ENCODE measurements at places on chromosomes 5 and 9.

GRCh38 chr5:54905942-54906537 is 79.4 kb downstream of the ESM1 start:
- peak; percentile 55 for DNase-seq

DNA sequence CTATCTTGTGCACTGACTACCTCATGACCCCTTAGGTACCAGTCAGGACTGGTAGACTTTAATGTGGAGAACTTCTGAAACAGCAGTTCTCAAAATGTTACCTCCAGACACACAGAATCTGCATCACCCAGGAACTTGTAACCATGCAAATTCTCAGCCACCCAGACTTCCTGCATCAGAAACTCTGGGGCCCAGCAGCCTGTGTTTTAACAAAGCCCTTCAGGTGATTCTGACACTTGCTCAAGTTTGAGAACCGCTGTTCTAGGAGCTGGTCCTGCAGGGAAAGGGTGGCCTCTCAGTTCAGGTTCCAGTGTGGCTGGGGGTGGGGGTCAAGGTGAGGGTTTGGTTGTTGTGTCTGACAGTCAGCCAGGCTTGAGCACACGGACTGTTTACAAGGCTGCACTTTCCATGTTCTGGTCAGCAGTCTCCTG is 28.4 kb downstream of the ZFP62 start:
- DNase-seq: no peak

- DNase-seq: no peak
Observed at GRCh38 chr5:199950-200645, 8.8 kb downstream of the LRRC14B start.

DNA sequence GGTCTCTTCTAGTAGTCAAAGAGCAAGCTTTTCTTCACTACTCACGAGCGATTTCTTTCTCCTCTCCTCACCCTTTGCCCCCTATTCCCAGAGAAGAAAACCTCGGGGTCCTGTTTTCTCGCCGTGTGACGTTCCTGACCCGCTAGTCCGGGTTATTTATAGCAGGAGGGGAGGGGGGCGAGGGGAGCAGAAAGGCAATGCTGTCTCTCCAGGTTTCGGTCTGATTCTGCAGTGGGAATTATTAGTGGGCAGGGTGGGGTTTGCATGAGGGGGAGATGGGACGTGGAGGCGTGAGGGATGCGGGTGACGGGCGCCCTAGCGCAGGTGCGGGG is 847 bp upstream of the GABRB2 start:
- no peak for DNase-seq

DNA sequence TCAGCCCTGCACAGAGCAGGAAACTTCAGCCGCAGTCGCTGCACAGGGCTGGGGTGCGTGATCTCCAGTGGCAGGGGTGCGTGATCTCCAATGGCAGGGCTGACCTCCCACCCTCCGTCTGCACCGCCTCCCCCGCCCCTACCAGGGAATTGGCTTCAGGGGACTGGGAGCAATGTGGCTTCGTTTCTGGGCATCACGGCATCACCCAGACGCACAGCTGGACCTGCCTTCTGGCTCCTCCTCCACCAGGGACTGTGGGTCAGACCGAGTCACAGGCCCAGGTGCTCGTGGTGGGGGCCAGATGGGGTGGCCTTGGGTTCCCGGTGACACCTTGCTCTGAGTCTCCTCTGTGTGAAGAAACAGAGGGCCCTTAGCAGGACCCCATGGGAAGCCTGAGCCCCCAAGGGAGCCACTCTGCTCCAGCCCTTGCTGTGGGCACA is 51.1 kb downstream of the AHRR start:
- DNase-seq: no peak

GRCh38 chr9:71446473-71447411 is 321.6 kb downstream of the CEMIP2 start:
- DNase-seq: peak; percentile 65

- no peak for DNase-seq
Observed at GRCh38 chr9:87443006-87443405, 54.7 kb upstream of the DAPK1 start.

DNA sequence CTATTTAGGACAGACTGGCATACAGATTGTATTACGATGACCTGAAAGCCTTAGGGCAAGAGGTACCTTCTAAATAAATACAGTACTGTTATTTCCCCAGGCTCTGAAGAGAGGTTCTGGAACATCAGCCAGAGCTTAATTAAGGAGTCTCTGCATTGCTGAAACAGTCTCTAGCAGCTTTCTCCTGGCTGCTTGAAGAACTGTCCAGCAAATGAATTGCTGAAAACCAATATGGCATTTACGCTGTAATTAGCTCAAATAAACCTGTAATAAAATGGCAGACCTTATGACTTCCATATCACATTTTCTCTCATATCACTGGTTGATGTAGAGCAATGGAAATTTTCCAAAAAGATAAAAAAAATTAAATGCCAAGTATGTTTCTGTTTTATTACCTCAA is 636.3 kb downstream of the GABRG2 start:
- DNase-seq: no peak

GRCh38 chr9:134963546-134963945 is 45.8 kb upstream of the FCN1 start:
- no peak for DNase-seq

DNA sequence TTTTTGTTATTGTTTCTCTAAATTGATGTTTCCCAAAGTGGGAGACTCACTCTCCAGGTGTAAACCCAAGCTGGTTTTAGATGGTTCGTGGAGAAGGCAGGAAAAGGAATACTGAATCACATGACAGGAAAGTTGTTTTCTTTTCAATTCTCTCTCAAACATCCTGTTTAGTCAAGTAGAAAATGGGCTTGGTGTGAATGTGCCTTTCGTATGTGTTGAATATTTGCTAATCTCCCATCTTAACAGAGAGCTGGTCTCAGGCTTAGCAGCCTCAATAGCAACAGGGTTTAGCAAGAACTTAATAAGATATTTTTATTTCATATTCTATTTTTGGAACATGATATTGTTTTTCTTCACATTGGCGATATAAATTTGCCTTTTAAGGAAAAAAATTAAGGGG is 119.7 kb downstream of the INSYN2B start:
- DNase-seq: no peak

DNA sequence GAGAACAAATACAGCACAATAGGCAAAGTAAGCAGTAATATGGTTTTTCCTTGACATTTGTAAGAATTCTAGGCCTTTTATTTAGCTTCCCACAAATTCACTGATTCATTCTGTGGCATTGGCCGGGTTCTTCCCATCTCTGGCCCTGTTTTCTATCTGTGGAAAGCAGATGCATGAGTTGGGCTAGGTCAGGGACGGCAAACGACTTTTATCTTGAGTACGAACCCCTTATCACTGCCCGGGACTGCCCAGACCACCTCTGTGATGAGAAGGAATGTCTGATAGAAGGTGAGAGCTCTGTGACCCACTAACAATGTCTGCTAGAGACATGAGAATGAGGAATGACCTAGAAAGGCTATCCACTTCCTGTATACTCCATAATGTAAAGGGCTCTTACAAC is 35.4 kb upstream of the ADAM19 start:
- DNase-seq: no peak

DNA sequence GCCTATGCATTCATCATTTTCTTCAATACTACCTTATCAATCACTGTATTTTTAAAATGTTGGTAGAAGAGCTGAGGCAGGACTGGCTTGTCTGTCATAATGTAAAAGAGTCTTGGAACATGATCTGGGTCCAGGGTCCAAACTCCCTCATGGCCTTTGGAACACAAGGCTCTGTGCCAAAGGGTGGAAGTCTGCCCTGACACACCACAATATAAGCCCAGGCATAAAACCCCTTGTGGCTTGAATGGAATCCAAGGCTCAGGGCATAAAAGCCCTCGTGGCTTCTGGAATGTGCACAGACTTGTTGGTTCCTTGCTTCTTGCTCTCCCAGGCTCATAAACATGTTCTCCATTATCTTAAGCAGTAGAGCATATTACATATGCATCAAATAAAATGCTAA is 48.0 kb downstream of the GABRB2 start:
- DNase-seq: no peak

DNA sequence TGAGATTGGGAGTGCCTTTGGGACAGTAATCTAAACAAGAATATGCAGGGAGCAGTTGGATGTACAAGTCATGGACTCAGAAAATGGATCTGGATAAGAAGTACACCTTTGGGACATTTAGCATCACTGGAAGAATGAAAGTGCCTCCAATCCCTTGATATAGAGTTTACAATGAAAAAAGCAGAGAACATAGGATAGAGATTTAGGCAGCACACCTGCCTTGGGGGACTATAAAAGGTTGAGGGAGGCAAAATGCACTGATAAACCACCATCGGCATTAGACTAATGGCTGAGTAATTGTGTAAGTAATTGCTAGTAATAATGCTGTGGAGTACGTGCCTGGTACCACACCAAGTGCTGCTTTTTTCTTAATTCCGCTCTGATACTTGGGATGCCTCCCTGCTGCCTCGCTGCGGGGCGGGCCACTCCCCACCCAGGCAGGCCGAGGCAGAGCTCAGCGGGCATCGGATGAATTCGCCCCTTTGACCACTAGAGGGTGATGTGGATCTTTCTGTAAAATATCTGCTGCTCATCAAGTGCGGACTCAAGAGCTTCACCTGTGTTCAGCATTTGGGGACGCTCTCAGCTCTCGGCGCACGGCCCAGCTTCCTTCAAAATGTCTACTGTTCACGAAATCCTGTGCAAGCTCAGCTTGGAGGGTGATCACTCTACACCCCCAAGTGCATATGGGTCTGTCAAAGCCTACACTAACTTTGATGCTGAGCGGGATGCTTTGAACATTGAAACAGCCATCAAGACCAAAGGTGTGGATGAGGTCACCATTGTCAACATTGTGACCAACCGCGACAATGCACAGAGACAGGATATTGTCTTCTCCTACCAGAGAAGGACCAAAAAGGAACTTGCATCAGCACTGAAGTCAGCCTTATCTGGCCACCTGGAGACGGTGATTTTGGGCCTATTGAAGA is 99.9 kb downstream of the ANKRD18B start:
- DNase-seq: peak; percentile 20

DNA sequence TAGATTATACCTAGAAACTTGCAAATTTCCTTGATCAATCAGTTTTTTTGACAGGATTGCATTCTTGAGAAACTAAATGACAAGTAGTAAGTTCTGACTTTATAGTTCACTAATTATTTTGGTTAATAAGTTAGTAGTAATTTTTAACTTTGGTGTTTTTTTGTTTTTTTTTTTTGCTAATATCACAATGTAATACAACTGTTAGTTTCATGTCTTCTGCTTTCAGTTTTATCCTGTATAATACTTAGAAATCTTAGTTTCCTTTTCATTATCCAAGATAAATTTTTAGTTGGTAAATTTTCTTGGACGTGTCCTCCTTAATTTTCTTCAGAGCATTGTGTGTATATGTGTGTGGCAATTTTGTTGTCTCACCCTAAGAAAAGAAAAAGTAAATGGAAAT is 57.8 kb downstream of the CWC27 start:
- no peak for DNase-seq

GRCh38 chr9:34505370-34506120 is 17.2 kb downstream of the ENHO start:
- no peak for DNase-seq

DNA sequence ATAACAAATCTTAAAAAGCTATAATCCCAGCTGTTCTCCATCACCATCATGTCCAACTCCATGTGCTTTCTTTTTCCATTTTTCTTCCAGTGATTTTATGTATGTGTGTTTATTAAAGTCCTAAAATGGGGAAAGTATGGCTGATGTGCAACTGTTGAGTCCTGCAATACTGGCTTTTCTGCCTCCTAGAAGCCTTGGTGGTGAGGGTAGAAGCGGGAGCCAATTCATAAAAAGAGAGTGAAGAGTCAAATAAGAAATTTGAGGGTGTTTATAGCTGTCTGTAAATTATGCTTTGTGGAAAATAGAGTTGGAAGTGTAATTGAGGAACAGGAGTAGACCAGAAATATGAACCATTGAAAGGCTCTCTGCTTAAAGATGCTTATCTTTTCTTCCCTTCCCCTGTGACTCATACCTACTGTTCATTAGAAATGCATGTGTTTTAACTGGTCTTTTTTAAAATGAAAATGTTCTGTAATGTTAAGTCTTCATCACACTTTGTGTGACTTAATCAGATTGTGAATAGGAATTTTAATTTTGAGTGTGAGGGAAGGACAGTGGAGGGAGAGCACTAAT is 80.1 kb downstream of the ZCCHC7 start:
- no peak for DNase-seq

DNA sequence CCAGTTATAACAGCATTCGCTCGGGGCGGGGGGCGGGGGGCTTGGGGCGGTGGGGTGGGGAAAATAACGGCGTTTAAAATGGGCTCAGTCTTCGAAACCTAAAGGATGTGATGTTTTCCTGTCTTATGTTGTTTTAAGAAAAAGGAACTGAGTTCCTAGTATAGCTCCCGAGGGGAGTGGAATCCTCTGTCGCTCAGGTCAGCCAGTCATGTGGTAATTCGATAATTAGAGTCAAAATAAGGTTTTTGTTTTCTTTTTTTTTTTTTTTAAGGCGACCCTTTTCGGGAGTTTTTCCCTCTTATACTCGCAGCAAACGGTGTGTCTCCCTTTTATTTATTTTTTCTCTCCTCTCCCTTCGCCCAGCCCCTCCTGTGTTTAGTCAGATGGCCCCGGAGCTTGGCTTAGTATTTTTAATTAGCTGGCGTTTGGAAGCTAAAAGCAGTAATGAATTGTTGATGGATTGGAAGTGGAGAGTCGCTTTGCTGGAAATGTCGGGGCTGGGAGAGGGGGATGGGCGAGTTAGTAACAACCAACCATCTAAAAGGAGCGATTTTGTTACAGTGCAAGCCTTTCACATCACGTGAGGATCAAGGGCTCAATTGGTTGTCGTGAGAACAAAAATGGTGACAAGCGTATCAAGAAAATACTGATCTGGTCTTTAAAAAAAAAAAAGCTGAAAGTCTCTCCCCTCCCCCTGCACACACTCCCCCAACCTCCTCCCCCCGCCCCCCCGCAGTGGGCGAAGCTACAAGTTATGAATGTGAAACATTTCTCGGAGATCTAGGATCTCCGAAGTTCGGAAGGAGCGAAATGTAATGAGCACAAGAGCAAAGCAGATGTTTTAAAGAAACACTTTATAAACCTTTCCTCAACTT is 714 bp upstream of the ZNF608 start:
- no peak for DNase-seq

DNA sequence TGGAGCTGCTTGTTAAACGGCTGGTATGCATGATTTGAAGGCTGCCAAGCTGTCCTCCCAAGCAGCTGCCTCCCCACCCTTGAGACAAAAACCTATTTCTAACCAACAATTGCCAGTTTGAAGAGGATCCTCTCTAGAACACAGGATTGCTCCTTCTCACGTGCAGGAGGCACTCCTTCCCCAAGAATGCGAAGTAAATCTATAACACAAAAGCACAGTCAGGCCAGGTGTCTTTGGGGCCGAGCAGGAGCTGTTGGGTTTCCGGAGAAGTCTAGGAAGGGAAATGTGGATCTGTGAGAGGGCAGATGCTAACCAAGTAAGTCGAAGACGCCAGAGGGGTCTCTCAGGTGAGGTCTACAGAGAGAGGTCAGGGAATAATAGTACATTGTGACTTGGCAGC is 35.4 kb upstream of the GNPDA1 start:
- no peak for DNase-seq

- DNase-seq: no peak
Observed at GRCh38 chr9:80074439-80074838, 502.7 kb downstream of the TLE4 start.

GRCh38 chr5:135608761-135609443 is 30.1 kb upstream of the CXCL14 start:
- no peak for DNase-seq

All from amniotic stem cell (primary cell).